ENCODE measurements at places on chromosomes 12 and 14.

- no peak for DNase-seq
These were observed 183.8 kb downstream of the TMEM132C start for GRCh38 chr12:128450810-128451209.

DNA sequence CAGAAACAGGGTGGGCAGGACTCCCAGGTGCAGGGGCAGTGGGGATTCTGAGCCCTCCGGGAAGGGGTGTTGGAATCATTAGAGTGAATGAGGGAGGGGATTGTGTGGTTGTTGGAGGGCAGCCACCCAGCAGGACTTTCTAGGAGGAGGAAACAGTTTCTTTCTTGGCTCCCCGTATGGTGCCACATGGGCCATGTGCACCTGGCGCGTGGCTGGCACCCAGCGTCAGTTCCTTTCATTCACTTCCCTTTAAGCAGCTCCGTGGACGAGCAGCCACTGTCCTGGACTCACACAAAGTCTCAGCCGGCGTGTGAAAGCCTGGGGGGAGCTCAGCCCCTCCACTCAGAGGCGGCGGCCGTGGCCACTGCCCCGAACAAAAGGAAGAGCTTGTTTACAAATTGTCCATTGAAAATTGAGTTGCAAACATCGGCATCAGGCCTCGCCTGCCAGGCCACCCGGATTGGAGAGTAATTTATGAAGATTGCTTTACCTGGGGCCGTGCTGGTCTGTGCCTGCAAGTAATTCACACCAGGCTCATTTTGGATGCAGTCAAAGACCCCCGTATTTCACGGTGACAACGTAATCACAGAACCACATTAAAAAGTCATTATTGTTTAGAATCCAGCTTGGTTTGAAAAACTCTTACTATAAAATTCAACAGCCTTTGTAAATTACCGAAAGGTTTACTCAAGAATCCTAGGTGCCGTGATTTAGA, 101.7 kb upstream of the C14orf180 start:
- no peak for DNase-seq

GRCh38 chr12:49131894-49132461, 783 bp upstream of the TUBA1B start:
- peak; percentile 46 for DNase-seq

GRCh38 chr14:62133776-62134550, 371.7 kb downstream of the SNAPC1 start:
- no peak for DNase-seq

GRCh38 chr14:51609251-51609954, 42.3 kb upstream of the FRMD6 start:
- DNase-seq: no peak

- no peak for DNase-seq
These were observed 41.6 kb downstream of the PIK3C2G start for GRCh38 chr12:18302809-18303430.

GRCh38 chr14:64759555-64759938, 55.3 kb downstream of the PLEKHG3 start:
- no peak for DNase-seq

- no peak for DNase-seq
These were observed 18.5 kb downstream of the PIWIL1 start for GRCh38 chr12:130356222-130356621.

- no peak for DNase-seq
These were observed 63.0 kb downstream of the NCOR2 start for GRCh38 chr12:124504273-124505000.

- no peak for DNase-seq
These were observed 220.6 kb upstream of the OR4E1 start for GRCh38 chr14:21894003-21894897.

DNA sequence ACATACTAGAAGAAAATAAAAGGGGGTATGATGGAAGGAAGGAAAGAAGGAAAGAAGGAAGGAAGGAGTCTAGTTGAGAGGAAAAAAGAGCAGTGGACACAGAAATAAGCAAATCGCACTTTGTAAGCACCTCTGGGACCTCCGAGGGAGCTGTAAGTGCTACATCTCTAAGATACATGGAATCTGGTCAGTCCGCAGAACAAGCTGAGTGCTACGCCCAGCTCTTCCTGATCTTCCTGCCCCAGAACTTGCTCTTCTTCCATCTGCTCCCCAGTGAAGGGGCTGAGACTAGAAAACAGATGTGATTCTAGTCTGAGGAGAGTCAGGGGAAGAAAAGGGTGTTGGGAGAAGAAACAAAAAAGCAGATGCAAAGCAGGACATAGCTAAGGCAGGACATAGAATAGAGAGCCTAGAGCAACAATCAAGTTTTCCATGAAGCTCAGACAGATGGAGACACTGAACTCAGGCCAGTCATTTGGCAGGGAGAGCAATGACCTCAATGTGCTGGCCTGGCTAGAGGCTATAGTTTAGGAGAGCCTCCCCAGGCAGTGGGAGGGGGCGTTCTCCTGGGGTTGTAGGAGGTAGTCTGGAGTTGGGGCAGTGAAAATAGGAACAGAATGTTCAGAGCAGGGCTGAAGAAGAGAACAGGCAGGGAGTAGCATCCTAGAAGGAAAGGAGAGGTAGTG, 1.7 kb upstream of the MFAP5 start:
- no peak for DNase-seq

GRCh38 chr12:52819731-52820510, 6.0 kb upstream of the KRT4 start:
- no peak for DNase-seq

GRCh38 chr14:68111853-68112270, 292.3 kb downstream of the RAD51B start:
- DNase-seq: no peak

GRCh38 chr12:42641221-42641885, 51.8 kb upstream of the PRICKLE1 start:
- no peak for DNase-seq

- DNase-seq: no peak
These were observed 181.3 kb upstream of the FKBP4 start for GRCh38 chr12:2613326-2614073.

- no peak for DNase-seq
These were observed 432.1 kb downstream of the CCDC91 start for GRCh38 chr12:28622406-28622805.

- no peak for DNase-seq
These were observed 51.9 kb downstream of the ZFYVE26 start for GRCh38 chr14:67764496-67764895.

GRCh38 chr12:43805149-43805859, 813 bp downstream of the TWF1 start:
- DNase-seq: no peak

DNA sequence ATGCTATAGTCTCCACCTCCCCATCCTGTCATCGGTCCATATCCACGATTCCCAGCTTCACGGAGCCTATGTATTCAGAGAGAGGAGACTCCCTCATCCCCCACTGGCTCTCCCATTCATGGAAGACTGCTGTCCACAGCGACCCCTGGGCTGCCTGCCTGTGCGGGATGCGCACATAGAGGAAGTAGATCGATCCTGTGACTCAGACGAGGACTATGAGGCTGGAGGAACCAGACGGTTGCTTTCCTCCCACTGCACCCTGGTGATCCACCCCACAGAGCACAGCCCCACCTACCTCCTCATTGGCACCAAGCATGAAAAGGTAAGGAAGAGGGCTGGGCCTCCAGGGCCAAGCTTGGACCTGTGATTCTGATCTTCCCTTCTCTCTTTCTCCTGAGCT, 24.4 kb downstream of the PIGH start:
- no peak for DNase-seq

DNA sequence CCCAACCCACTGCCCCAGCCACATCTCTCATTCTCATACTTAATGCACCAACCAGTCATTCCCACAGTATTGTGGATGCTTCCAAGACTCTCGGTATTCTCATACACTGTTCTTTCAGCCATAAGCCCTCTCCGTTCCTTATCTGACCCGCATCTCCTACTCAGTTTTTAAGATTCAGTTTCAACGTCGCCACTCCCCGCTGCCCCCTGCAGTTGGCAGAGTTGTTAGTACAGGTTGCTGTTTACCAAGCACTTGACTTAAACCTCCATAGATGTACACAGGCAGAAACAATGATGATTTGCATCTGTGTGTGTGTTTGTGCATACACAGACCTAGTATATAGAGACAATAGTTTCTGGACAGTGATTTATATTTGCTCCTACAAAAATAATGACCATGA, 40.2 kb downstream of the PAH start:
- DNase-seq: no peak

DNA sequence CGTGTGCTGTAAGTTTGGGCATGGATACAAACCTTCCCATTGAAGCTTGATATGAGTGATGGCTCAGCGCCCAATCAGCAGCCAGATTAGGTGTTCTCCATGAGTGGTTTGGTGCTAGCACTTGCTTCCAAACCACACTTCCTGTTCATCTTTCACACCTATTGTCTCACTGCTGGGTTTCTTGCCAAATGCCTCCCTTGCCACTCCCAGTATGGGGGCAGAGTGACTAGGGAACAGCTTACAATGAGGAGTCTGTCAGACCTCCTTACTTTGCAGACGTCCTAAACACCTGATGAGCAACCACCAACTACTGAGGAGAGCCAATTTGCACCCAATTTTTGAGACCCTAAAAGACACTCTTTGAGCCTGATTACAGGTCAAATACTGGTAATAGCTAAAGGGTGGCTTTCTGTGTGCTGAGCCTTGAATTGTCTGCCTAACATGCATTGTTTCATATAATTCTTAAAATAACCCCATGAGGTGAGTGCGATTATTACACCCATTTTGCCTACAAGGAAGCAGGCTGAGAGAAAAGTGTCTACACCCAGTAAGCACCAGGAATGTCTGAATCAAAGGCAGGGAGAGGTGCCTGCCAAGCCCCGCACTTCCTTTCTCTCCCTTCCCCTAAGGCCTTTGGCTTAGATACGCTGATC, 48.4 kb upstream of the FOS start:
- DNase-seq: no peak

GRCh38 chr14:47949006-47949405, 273.6 kb upstream of the MDGA2 start:
- no peak for DNase-seq

- DNase-seq: no peak
These were observed 10.5 kb downstream of the DCN start for GRCh38 chr12:91172096-91172495.

DNA sequence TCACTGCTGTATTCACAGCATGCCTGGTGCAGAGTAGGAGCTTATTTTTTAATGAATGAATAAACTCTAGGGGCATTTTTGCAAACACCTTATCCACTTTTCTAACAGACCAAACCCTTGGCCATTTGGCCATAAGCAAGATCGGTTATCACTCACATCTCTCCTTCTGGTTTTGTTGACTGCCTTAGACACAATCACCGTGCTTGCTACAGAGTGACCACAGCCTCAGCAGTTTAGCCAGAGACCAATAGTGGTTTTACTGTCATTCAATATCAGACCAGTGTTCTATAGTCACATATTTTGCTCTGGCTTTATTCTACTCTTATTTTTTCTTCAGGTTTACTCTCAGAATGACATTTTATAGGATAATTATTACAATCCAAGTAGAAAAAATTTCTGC, 2.2 kb downstream of the KLRB1 start:
- DNase-seq: no peak

DNA sequence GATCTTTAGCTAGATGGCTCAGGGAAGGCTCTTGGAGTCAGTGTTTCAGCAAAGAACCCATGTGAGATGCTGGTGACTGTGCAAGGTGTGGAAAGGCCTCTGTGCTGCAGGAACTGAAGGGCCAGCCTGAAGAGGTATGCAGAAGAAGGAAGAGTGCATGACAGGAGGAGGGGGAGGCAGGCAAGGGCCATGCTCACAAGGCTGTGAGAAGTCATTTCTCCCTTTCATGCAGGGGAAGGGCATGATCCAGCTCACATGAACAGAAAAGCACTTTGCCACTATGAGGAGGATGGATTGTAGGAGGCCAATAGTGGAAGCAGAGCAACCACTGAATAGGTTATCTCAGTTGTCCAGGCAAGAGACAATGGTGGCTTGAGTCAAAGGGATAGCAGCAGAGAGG, 83.7 kb downstream of the SSPN start:
- no peak for DNase-seq

DNA sequence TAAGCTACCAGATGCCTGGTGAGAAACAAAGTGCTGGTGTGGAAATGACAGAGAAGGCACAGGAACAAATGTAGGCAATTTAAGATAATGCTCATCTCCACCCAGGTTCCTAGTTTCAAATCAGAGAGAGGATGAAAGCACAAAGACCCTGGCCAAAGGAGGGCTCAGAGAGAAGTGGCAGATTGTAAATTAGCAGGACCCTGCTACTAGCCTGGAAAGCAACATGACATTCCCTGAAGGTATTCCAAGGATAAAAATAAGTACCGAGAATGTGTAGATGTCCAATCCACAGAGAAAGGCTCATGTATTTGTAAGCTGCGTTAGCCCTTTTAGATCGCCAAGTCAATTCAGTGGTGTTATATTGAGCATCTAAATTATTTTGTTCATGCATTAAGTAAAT, 324.0 kb downstream of the TMEM117 start:
- DNase-seq: no peak

DNA sequence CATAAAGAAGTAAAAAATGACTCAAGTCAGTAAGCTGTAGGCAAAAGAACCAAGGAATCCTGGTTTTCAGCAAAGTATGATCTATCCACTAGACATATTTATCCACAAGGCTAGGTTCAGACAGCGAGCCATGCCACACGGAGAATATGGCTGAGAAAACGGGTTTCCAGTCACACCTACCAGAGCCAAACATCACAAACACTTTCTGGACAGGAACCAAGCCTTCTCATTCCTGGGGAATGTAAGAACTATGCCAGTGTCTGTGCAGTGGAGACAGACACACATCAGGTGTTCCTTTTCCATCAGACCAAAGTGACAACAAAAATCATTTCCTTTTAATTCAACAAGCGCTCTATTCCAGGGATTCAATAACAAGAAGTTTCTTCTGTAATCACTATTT, 41.1 kb downstream of the AREL1 start:
- DNase-seq: no peak

DNA sequence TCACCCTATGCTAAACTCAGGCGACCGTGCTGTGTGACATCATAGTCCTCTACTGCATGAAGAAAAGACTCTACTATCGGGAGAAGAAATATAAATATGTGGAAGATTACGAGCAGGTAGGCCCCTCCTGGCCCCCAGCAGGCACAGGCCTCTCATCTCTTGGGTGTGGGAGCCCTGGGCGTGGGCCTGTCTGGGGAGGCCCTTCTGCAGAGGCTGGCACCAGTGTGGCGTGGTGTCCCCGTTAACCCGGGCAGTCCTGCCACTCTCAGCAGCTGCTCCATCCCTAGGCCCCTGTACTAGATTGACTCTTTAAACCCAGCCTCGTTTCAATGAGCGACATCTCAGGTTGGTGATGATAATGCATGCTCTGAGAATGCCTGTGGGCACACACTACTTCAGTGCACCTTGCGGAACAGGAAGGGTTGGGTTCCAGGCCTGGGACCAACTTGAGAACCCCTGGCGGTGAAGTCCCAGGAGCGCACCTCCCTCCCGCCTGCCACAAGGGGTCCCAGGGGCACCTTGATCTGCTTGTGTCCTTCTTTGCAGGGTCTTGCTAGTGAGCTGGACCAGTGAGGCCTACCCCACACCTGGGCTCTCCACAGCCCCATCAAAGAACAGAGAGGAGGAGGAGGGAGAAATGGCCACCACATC, 23.2 kb downstream of the P2RX4 start:
- no peak for DNase-seq

DNA sequence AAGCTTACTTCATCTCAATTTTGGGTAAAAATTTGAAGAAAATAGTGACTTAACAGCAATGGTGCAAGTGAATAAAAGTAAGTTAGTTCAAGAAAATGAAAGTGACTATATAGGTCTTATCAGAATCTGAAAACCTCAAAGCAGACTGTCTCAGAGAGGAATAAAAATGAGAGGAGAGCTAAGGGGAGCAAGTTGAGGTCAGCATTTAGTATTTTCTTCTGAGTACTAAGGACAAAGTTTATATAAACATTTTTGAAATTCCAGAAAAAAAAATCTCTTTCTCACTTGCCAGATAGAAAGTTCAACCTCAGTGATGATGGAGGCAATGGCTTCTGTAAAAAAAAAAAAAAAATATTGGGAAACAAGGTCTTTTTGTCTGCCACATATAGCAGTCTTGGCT, 414.1 kb downstream of the NPAS3 start:
- no peak for DNase-seq
